ENCODE measurements at places on chromosomes 3 and 15.

DNA sequence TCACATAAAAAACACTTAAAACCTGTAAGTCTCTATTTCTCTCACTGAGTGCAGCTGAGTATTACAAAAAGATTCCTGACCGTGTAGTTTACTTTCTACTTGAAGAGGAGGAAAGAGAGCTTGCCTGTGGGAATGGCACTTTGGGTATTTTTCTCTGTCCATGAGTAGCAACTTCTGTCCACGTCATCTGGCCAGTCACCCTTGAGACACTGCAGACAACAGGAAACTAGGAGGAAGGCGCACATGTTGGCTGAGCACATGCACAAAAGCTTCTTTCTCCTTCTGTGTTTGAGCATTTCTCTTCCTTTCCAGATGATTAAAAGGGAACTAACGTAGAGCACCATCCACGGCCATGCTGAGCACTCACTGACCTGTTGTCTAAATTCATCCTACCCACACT is 19.7 kb downstream of the STARD5 start:
- DNase-seq, result no peak
- peaks cover 15% of the 10 kb centered on the region for H3K4me1 ChIP-seq
- no peaks in the 10 kb centered on the region for H3K27me3 ChIP-seq
- H3K27ac ChIP-seq, result peak overlapping the region; percentile 70

DNA sequence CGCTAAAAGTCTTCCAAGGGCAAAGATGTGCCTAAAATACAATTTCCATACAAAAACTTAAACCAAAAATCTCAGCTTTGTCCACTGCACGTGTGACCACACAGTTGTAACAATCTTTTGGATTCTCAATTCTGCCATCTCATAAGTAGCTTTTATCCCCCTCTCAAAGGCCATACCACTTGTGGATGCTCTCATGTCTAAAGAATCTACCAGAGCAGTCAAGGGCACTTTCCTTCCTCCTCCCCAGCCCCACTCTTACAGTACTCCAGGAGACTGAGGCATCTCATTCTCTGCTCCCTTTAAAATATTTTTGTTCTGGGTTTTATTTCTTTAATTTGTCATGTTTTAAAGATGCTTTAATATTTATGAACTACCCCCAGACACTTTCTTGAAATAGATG is 102.3 kb upstream of the PFN2 start:
- peaks cover 45% of the 10 kb centered on the region for H3K4me1 ChIP-seq
- peak overlapping the region; percentile 22 for H3K4me3 ChIP-seq
- no peak overlapping the region for H3K27ac ChIP-seq
- DNase-seq, result no peak
- H3K36me3 ChIP-seq, result no peaks in the 10 kb centered on the region
- peaks cover 22% of the 10 kb centered on the region for H3K27me3 ChIP-seq

- peaks cover 68% of the 10 kb centered on the region for H3K4me1 ChIP-seq
- no peak for DNase-seq
- peaks cover 5% of the 10 kb centered on the region for H3K36me3 ChIP-seq
- peak overlapping the region; percentile 19 for H3K27ac ChIP-seq
- H3K27me3 ChIP-seq, result no peaks in the 10 kb centered on the region
Observed at GRCh38 chr15:85477730-85478129, 97.3 kb downstream of the AKAP13 start.

- H3K36me3 ChIP-seq, result no peaks in the 10 kb centered on the region
- no peak overlapping the region for H3K4me3 ChIP-seq
- H3K27ac ChIP-seq, result no peak overlapping the region
- H3K27me3 ChIP-seq, result no peaks in the 10 kb centered on the region
- no peaks in the 10 kb centered on the region for H3K4me1 ChIP-seq
Observed at GRCh38 chr3:24661175-24661584, 166.5 kb upstream of the THRB start.

- no peak for DNase-seq
- peaks cover 6% of the 10 kb centered on the region for H3K4me1 ChIP-seq
- peaks cover 36% of the 10 kb centered on the region for H3K36me3 ChIP-seq
- no peaks in the 10 kb centered on the region for H3K27me3 ChIP-seq
- H3K27ac ChIP-seq, result no peak overlapping the region
Observed at GRCh38 chr15:76289582-76289981, 21.7 kb downstream of the ETFA start.

DNA sequence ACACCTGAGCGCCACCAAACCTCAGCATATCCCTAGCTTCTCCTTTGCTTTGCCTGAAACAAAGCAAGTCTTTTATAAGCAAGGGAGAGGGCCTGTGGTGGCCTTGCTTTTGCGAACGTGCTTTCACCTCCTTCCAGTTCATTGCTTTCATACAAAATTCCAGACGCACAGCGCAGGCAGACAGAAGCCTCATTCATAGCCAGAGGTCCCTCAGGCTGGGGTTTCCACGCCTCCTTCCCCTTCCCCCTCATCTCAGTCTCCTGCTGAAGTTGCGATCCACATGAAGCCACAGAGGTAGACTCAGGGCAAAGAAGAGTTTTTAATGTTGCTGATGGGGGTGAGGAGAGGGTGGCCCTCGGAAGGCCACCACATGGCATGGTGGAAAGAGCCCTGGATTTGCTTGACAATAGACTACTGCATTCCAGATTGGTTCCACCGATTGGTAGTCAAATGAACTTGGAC is 59.4 kb upstream of the FLNB start:
- H3K4me3 ChIP-seq, result peak overlapping the region; percentile 34
- peaks cover 52% of the 10 kb centered on the region for H3K4me1 ChIP-seq
- DNase-seq, result no peak
- H3K27ac ChIP-seq, result peak overlapping the region; percentile 71

DNA sequence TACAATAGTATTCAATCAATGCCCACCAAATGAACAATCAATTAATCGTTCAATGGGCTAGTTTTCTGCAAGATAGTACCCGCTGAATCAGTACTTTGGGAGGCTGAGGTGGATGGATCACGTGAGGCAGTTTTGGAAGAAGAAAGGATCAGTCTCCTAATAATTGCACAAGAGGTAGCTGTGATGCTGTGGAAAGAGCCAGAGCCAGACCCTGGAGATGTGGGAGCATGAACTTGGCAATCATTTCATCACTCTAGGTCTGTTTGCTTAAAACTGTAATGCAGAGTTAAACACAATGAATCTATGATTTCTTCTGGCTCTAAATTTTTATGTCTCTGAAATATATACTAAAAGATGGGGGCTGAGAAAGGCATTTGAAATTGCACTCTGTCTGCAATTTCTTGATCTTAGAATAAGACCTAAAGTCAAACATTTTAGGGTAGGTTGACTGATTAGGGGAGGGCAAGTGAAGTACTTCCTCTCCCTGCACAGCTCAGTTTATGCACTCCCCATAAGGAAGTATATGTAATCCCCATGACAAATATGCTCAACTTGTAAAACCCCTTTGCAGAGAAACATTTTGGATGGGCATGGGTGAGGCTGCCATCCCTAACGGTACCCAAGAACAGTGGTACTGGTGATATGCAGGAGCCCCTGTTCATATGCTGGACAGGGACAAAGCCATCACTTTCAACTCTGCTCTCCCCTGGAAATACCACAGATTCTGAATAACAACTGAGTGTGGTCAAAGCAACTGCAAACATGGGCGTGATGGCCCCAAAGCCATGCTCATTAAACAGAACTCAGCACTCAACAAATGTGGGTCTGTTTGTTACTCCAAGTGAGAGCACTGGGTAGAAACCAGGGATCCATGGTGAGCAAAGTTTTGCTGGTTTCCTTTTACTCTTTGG is 28.6 kb upstream of the SPATA12 start:
- H3K36me3 ChIP-seq, result peaks cover 4% of the 10 kb centered on the region
- no peak for DNase-seq
- no peaks in the 10 kb centered on the region for H3K27me3 ChIP-seq
- H3K27ac ChIP-seq, result no peak overlapping the region

DNA sequence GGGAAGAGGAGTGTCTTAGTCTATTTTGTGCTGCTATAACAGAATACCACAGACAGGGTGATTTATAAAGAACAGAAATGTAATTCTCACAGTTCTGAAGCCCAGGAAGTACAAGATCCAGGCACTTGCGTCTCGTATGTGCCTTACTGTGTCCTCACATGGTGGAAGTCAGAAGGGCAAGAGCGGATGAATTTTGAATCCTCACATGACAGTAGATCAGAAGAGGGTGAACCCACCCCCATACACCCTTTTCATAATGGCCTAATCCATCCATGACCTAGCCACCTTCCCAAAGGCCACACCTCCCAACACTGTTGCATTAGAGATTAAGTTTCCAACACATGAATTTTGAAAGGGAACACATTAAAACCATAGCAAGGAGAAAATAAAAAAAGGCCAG is 18.7 kb upstream of the ANXA2 start:
- no peak overlapping the region for H3K27ac ChIP-seq
- no peak for DNase-seq
- no peaks in the 10 kb centered on the region for H3K27me3 ChIP-seq
- H3K36me3 ChIP-seq, result peaks cover 12% of the 10 kb centered on the region

DNA sequence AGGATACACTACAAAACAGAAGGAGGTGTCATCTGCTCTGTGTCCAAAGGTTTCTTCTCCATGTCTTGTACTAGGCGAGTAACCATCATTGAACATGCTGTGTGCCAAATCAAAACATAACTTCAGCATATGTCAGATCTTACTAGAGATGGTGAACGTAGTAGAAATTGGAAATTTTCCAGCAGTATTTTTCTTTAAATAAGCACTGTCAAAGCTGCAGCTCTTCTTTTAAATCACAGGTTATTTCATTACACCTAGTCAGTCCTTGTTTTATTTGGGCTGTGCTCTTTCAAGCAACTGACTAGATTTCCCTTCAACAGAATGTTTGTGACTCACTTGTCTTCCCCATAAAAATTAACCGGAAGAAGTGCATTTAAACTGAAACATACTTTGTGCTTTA is 46.5 kb downstream of the MSL2 start:
- peaks cover 13% of the 10 kb centered on the region for H3K4me1 ChIP-seq
- no peaks in the 10 kb centered on the region for H3K27me3 ChIP-seq
- H3K27ac ChIP-seq, result no peak overlapping the region
- peaks cover 38% of the 10 kb centered on the region for H3K36me3 ChIP-seq
- H3K4me3 ChIP-seq, result no peak overlapping the region

GRCh38 chr3:53083521-53083920 is 37.6 kb upstream of the SFMBT1 start:
- no peak overlapping the region for H3K4me3 ChIP-seq
- H3K27ac ChIP-seq, result no peak overlapping the region
- peaks cover 3% of the 10 kb centered on the region for H3K36me3 ChIP-seq
- no peak for DNase-seq
- H3K4me1 ChIP-seq, result peaks cover 12% of the 10 kb centered on the region

Measured in type B pancreatic cell (in vitro differentiated cells).